T-helper 22 cell (primary cell): ENCODE measurements at places on chromosomes 3 and 15.

GRCh38 chr3:134066651-134067530 is 37.2 kb upstream of the SLCO2A1 start:
- DNase-seq, result no peak

- no peak for DNase-seq
Measured at GRCh38 chr3:131526801-131527347, 24.1 kb upstream of the MRPL3 start.

GRCh38 chr3:187812496-187812895 is 67.2 kb upstream of the BCL6 start:
- no peak for DNase-seq

GRCh38 chr15:43483297-43484128 is 9.4 kb downstream of the TP53BP1 start:
- DNase-seq, result no peak

DNA sequence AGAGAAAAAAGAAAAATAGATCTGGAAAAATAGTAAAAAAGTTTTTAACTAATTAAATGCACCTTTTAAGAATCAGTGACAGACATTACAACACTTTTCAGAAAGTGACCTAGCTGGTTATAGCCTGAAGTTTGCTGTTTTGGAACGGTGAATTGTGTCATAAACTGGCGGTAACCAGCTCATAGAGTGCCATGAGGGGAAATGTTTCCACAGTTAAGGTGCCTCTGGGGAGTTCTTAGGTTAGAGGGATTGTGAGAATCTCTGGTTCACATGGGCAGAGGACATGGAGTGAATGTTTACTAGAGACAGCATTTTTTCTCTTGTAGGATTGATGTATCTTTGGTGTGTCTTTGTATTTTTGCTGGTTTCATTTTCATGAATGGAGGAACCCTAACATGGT is 2.8 kb downstream of the TBC1D23 start:
- DNase-seq, result no peak

GRCh38 chr15:98735895-98736617 is 87.7 kb downstream of the IGF1R start:
- no peak for DNase-seq

- no peak for DNase-seq
Measured at GRCh38 chr3:129775870-129776269, 117.6 kb downstream of the TMCC1 start.

DNA sequence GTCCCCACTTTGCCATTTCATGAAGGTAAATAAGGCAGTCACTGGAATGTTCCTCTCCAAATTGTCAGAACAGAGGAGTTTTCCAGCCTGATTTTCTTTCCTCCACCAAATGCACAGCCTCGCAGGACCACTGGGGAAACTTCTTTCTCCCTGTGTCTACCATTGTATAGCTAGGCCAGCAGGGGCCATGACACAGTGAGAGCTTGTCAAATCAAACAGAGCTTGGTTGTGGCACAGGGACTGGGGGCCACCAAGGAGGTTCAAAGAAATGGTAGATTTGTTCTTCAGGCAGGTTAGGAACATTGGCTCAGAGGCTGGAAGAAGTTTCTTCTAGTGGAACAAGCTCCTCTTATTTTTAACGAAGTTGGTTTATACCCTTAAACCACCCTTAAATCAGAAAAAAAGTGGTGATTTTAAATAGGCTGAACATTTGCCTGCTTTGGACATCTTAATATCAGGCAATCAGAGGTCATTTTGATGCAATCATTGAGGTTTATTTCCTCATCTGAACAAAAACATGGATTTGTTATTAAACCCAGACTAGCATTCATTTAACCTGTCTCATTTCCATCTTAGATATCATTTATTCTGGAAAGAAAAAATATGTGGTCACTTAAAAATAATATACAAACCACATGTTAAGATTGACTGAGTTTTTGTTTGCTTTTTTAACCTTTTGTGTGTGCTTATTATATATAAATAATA is 105.6 kb downstream of the GTPBP8 start:
- no peak for DNase-seq

DNA sequence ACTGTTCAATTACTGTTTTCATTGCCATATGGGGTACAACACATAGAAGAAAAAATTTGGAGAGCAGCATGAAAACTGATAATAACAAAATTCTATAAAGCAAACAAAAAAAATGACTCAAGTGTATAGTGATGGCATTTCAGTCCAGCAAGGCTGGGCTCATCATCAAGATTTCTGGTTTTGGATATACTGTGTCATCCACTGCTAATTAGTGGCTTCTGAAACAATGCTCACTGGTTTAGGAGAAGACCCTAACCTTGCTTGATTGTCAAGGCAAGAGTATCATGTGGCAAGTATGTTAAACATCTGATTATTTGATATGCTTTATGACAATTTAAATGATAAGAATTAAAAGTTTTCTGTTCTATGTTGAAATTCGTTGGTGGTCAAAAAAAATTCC is 96.9 kb downstream of the RFX7 start:
- DNase-seq, result no peak

- no peak for DNase-seq
Measured at GRCh38 chr15:32943711-32944110, 225.9 kb downstream of the GREM1 start.

GRCh38 chr3:71634671-71635070 is 51.1 kb upstream of the FOXP1 start:
- no peak for DNase-seq

DNA sequence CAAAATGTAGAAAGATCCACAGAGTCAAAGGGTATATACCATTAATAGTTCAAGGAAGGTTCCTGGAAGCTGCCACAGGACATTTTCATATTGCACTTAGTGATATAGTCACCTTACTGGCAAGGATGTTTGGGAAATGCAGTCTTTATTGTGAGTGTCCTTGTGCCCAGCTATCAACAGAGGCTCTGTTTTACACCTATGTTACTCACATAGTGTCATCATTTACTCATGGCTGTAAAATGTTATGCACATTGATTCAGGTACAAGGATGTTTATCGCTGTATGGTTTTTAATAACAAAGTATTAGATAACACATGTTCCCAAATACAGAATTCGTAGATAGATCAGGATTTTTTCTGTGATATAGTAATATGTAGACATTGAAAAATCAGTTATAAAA is 50.9 kb downstream of the ZPLD1 start:
- DNase-seq, result no peak

- DNase-seq, result no peak
Measured at GRCh38 chr3:194738254-194739093, 52.8 kb downstream of the FAM43A start.

- no peak for DNase-seq
Measured at GRCh38 chr15:25900431-25900830, 37.3 kb upstream of the ATP10A start.

DNA sequence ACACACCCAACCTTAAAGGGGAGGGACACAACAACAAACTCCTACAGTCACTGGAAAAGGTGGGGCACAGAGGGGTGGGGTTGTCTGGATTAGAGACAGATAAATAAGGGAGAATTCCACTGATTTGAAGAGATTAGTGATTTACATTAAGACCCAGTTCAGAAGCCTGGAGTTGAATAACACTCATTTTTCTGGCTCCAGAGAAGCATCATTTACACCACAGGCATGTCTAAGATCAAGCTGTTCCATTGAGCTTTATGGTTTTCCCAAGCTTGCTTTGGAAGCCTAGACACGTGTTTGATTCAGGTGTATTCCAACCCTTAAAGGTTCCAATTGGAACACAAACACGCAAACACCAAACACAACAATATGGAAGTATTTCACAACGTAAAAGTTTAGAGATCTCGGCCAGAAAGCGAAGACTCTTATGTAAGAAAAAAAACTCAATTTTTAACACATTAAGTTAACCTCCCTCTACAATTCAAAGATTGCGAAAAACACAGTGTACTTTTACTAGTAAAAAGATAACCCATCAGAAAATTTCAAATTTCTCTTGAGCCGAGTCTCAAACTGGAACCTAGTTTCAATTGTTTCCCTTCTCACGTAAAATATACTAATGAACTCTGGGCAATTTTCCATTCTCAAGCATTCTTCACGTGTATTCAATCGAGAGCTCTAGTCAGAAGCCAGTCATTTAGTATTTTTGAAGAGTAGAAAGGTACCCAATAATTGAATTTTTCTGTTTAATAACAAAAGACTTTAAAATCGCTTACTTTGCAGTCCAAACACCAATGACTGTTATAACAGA is 2.1 kb downstream of the TRA2B start:
- DNase-seq, result no peak

DNA sequence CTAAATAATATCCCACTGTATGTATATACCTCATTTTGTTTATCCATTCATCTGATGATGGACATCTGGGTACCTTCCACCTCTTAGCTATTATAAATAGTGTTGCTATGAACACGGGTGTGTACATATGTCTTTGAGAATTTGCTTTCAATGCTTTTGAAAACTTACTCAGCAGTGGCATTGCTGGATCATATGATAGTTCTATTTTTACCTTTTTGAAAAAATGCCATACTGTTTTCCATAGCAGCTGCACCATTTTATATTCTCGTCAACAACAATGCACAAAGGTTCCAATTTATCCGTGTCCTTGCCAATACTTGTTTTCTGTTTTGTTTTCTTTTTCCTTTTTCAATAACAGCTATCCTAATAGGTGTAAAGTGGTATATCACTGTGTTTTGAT is 77.1 kb downstream of the PEAK1 start:
- DNase-seq, result no peak

DNA sequence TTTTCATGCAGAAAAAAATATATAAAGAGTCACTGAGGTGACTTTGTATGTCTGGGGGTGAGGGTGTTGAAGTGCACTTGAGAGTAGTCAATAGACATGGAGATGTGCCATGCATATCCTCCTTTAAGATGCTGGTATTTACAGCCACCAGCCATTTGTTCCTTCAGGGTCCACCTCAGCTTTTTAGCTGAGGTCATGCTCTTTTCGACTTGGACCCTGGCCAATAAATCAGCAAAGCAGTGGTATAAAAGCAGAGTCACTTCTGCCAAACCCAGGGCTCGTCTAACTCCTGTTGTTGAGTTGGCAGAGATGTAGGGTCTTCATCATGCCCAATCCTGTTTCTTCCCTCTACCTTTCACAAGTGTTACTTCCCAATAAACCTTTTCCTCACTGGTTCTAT is 75.1 kb upstream of the OSTN start:
- DNase-seq, result no peak

GRCh38 chr15:54605043-54605442 is 591.7 kb downstream of the RSL24D1 start:
- DNase-seq, result no peak

DNA sequence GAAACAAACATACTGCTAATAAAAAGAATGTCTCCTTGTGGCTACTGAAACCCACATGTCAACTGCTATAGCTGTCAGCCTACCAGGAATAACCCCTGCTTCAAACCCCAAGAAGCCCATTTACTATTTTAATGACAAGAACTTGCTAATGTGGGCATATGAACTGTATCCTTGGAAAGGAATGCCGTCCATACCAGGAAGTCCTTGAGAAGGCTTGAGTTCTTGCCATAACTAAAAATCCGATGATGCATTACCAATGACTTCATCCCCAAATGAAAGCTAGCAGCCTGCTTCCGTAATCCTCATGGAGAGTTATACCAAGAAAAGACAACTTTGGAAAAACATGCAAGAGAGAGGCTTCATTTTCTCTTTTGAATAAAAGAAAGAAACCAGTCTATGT is 34.8 kb downstream of the MINDY4B start:
- DNase-seq, result no peak

DNA sequence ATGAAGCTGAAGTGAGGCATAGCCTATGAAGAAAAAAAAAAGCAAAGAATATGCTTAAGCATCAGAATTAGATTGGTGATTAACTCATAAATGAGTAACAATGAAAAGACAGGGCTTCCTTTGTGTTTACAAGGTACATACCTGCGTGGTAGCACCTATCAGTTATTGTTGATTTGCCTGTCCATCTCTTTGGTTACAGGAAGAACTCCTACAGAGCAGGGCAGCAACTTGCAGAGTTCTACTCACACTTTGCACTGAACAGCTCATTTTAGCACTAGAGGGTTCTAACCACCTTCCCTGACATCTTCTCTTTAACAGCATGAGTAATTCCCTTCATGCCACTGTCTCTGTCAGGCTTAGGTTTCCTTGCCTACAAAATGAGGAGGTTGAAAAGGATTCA is 166.0 kb downstream of the DPH6 start:
- no peak for DNase-seq

DNA sequence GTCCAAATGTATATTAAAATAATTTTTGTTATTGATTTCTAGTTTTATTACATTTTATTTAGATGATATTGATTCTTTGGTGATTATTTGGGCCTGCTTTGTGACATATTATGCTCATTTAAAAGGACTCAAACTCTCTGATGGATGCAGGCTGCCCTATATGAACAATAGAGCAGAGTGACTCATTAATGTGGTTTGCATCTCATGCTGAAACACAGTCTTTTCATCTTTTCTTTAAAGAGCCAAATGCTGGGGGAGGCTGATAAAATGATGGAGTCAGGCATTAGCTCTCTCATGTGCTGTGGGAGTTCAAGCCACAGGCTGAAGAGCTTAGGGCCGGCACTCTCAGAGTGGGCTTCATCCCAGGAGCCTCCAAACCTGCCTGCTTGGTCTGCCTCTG is 7.2 kb downstream of the PLA1A start:
- no peak for DNase-seq

DNA sequence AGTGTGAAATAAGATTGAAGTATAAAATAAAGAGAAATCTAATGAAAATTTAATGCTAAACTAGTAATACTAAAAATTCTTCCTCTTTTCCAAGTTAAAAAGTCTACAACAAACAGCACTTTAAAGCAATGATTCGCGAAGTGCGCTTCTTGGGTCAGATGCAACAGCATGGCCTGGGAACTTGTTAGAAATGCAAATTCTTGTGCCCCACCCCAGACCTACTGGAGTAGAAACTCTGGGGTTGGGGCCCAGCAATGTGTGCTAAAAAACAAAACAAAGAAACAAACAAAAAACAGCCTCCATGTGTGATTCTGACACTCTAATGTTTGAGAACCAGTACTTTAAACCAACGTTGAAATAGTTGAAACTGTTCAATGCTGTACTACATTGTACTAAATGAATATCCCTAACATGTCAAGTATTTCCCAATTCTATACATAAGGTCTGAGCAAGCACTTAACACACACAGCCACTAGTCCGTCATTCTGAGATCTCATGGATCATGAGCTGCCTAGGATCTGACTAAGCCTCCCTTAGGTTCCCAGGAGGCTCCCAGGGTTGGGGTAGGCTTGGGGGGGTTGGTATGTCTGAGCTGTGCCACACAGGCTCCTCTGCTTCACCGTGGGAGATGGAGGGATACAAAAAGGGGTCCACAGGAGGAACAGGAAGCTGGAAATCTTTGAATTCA is 6.1 kb downstream of the RASGRP1 start:
- DNase-seq, result no peak

- DNase-seq, result no peak
Measured at GRCh38 chr15:70636540-70637165, 126.7 kb downstream of the UACA start.

- no peak for DNase-seq
Measured at GRCh38 chr3:54966979-54967378, 39.1 kb upstream of the LRTM1 start.

- DNase-seq, result no peak
Measured at GRCh38 chr3:105688821-105689220, 180.0 kb downstream of the CBLB start.

DNA sequence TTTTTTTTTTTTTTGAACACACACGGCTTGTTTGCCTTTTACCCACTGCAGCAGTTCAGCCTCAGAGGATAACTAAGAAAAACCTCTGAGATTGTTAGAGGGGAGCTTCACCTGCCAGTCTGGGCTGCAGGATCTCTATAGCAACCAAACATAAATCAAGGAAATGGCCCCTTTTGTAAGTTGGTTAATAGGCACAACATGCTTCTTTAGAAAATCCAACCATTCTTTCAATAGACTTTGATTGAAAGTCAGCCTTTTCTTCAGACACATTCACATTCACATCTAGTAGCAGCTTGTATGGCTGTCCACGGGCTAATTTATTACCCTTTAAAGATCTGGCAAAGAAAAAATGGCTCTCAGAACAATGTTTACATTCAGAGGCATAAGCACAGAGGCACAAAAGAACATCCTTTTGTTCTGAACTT is 136.6 kb upstream of the RARB start:
- DNase-seq, result no peak
